ENCODE measurements at places on chromosomes 12 and 14. TPM values are rescaled to one million over a fixed set of nuclear protein-coding genes. Genes with fewer than 3 reads are reported as not detected.

The ANKLE2 gene
- total RNA-seq = 59.4 TPM

GRCh38 chr12:114026805-114027204 is 60.7 kb upstream of the RBM19 start:
- DNase-seq = no peak

DNA sequence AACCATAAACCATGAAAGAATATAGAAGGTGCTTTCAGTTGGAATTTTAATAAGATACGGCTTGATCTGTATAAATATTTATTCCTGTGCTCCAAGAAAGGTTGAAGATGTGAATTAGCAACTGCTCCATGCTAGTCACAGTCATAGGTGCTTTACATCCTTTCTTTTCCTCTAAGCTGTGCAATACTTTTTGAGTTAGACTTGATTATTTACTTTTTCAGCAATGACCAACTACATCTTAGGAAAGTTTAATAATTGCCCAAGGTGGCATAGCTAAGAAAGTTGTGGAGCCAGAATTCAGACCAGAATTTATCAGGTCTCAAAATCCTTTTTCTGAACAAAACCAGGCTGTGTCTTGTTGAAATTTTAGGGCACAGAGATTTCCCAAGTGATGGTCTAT is 13.7 kb downstream of the TRHDE start:
- no peak for DNase-seq

- no peak for DNase-seq
Measured at GRCh38 chr12:1639538-1639937, 10.5 kb downstream of the WNT5B start.
